ENCODE measurements at places on chromosomes 7 and 10. TPM values are rescaled to one million over a fixed set of nuclear protein-coding genes. Genes with fewer than 3 reads are reported as not detected.

Gene CPA2
- total RNA-seq = not detected

Gene ZNF804B
- 4.7 TPM for total RNA-seq

Gene DPP6
- total RNA-seq = 49.7 TPM

Gene VSTM2A
- total RNA-seq = 56.8 TPM

Gene CPVL
- 32.9 TPM for total RNA-seq

Gene ACTA2
- total RNA-seq = 20.7 TPM

Gene SLC26A5
- not detected for total RNA-seq

Gene CCL26
- total RNA-seq = not detected

Gene NEUROG3
- total RNA-seq = not detected

Gene SPDYE11
- under 0.01 TPM for total RNA-seq

All from temporal lobe (tissue), 4 donors.